GM23338 (cell line): ENCODE measurements at places on chromosomes 16 and 17.

DNA sequence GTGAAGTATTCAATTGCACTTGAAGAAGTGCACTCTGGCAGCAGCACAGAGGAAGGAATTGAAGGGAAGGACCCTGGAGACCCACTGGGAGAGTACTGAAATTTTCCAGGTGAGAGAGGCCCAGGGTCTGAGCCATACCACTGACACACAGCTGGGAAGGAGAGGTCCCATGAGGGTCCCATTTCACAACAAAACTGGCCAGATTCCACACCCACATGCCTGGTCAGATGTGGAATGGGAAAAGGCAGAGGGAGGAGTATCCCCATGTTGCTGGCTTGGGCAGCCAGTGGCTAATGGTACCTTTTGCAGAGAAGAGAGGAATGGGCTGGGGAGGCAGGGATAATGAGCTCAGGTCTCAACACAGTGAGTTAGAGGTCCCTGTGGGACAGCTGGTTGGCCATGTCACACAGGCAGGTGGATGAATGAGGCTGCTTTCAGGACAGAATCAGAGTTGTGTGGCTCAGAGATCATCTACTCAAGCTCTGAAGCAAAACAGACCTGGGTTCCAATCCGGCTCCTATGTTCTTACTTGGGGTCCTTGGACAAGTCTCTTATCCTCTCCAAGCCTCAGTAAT, 26.2 kb upstream of the NGFR start:
- no peak for DNase-seq
- H3K36me3 ChIP-seq, result no peaks in the 10 kb centered on the region
- peaks cover 42% of the 10 kb centered on the region for H3K27me3 ChIP-seq

GRCh38 chr17:80316431-80316830, 55.8 kb downstream of the RNF213 start:
- no peaks in the 10 kb centered on the region for H3K4me1 ChIP-seq
- H3K27me3 ChIP-seq, result no peaks in the 10 kb centered on the region
- peaks cover 5% of the 10 kb centered on the region; the same call in 1 of the 2 replicates for H3K36me3 ChIP-seq
- no peak overlapping the region for H3K27ac ChIP-seq
- no peak for DNase-seq

GRCh38 chr17:27495460-27495859, 39.2 kb downstream of the KSR1 start:
- no peak overlapping the region for H3K4me3 ChIP-seq
- H3K27ac ChIP-seq, result no peak overlapping the region
- DNase-seq, result no peak

- no peaks in the 10 kb centered on the region for H3K27me3 ChIP-seq
- no peak overlapping the region for H3K27ac ChIP-seq
- H3K4me3 ChIP-seq, result no peak overlapping the region
- H3K4me1 ChIP-seq, result no peaks in the 10 kb centered on the region
Observed at GRCh38 chr16:15033309-15033707, 22.6 kb downstream of the NTAN1 start.

DNA sequence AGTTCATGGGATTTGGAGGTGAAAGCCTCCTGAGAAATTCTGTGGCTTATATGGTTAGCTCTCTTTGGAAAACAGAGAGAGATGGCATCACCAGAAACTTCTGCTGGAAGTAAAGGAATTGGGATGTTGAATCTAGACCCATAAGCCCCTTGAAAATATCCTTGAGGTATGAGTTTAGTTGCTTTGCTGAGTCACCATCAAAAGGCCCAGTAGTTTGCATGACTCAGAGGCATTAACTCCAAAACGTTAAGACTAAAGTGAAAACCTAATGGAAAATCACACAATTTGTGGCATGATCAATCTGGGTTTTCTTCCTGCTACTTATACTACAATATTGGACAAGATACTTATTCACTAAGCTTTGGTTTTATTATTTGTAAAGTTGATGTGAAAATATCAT, 349.2 kb upstream of the SALL1 start:
- no peaks in the 10 kb centered on the region; the same call in 1 of the 2 replicates for H3K36me3 ChIP-seq
- H3K27ac ChIP-seq, result no peak overlapping the region
- no peaks in the 10 kb centered on the region for H3K27me3 ChIP-seq
- peaks cover 13% of the 10 kb centered on the region for H3K4me1 ChIP-seq
- H3K4me3 ChIP-seq, result no peak overlapping the region

- H3K27ac ChIP-seq, result no peak overlapping the region
- no peaks in the 10 kb centered on the region for H3K36me3 ChIP-seq
- H3K4me3 ChIP-seq, result no peak overlapping the region
- peaks cover 8% of the 10 kb centered on the region for H3K4me1 ChIP-seq
Observed at GRCh38 chr16:55302635-55303034, 21.4 kb upstream of the IRX6 start.

DNA sequence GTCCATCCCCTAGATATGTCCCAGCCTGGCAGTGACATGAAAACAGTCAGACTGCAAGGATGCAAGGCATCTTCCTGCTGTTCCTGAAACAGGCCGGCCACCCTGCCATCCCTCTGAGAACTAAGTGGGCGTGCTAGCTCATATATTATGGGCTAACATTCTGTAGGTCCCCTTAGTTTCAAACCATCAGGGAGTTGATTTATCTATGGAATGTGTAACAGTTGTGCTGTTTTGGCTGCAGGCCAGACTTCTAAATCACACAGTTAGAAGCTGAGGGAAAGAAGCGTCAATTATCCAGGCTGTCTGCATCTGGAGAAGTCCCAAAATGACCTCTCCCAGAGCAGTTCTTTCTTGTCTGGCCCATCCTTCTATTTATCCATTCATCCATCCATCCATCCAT, 102.7 kb upstream of the DNAH9 start:
- H3K27me3 ChIP-seq, result no peaks in the 10 kb centered on the region
- H3K36me3 ChIP-seq, result peaks cover 5% of the 10 kb centered on the region; the same call in 1 of the 2 replicates
- H3K27ac ChIP-seq, result no peak overlapping the region

GRCh38 chr17:76948726-76949342, 80.6 kb downstream of the MGAT5B start:
- H3K36me3 ChIP-seq, result no peaks in the 10 kb centered on the region
- no peak overlapping the region for H3K27ac ChIP-seq
- H3K27me3 ChIP-seq, result no peaks in the 10 kb centered on the region
- no peak for DNase-seq
- no peaks in the 10 kb centered on the region for H3K4me1 ChIP-seq
- no peak overlapping the region for H3K4me3 ChIP-seq

DNA sequence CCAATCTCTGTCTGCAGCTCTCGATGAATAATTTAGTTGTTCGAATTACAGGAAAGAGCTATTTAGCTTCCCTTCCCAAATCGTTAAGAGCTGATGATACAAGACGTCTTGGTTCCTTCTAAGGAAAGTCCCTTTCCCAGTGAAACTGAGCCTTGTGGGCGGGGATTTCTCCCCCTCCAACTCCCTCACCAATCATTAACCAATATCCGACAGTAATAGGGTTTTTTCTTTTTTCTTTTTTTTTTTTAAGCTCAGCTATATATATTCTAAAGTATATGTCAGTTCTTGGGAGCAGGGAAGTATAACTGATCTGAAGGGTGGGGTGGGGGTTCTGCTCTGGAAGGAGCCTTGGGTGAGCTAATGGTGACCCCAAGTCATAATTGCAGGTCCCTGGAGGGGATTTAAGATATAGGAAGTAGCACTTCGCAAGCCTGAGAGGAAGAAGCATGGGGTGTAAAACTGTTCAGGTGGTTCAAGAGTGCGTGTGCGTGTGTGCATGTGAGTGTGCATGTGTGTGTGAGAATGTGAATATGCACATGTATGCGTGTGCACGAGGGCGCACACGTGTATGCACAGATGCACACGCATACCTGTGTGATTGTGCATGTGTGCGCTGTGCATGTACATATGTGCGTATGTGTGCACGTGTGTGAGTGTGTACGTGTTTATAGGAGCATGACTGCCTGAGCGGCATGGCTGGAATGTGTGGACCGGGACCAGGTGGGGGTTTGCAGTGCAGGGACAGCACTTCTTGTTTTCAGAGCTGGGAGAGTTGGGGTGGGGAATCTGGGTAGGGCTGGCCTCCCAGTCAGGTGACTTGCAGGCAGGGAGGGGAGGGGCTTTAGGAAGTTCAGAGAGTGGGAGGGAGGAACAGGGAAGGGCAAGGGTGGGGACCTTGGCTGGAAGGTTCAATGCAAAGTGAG, 42.7 kb downstream of the SOCS3 start:
- peak overlapping the region; percentile 45 for H3K4me3 ChIP-seq
- no peaks in the 10 kb centered on the region for H3K36me3 ChIP-seq
- H3K27ac ChIP-seq, result peak overlapping the region; percentile 95
- H3K4me1 ChIP-seq, result peaks cover 38% of the 10 kb centered on the region
- peak; percentile 93 for DNase-seq

GRCh38 chr17:31915456-31916100, 14.1 kb upstream of the UTP6 start:
- no peak overlapping the region for H3K4me3 ChIP-seq
- no peaks in the 10 kb centered on the region for H3K27me3 ChIP-seq
- H3K4me1 ChIP-seq, result peaks cover 14% of the 10 kb centered on the region
- no peaks in the 10 kb centered on the region for H3K36me3 ChIP-seq

GRCh38 chr17:56975656-56976055, 2.3 kb upstream of the SCPEP1 start:
- no peaks in the 10 kb centered on the region for H3K27me3 ChIP-seq
- no peaks in the 10 kb centered on the region; the same call in 1 of the 2 replicates for H3K36me3 ChIP-seq
- H3K27ac ChIP-seq, result no peak overlapping the region
- peaks cover 19% of the 10 kb centered on the region for H3K4me1 ChIP-seq

DNA sequence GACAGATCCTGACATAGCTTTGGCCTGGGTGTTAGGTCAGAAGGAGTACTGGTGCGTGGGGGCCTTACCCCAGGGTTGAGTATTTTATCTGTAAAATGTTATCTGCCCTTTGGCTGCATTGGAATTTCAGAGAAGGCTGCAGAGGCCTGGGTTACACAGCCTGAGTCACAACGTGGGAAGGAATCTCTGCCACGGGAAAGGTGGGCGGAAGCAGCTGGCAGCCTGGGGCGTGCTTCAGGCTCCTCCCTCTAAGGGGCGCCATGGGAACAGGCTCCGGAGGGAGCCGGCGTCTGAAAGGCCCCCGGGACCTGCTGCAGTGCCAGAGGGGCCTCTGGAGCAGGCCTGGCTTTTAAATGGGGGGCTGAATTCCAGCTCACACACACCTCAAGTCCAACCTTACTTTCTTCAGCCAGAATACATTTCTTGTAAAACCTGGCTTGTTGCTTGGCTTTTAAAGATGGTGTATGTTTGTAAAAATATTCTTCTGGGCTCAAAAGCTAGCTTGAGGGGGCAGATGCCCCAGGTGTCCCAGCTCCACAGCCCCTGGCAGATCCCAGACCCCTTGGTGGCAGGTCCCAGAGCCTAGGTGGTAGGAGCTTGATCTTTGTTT, 142.2 kb downstream of the RAB11FIP4 start:
- H3K27me3 ChIP-seq, result no peaks in the 10 kb centered on the region
- no peak overlapping the region for H3K4me3 ChIP-seq
- H3K27ac ChIP-seq, result no peak overlapping the region
- DNase-seq, result peak; percentile 82
- no peaks in the 10 kb centered on the region; the same call in 1 of the 2 replicates for H3K4me1 ChIP-seq
- peaks cover under 1% of the 10 kb centered on the region; the same call in 1 of the 2 replicates for H3K36me3 ChIP-seq

- peaks cover 3% of the 10 kb centered on the region; the same call in 1 of the 2 replicates for H3K27me3 ChIP-seq
- H3K4me3 ChIP-seq, result no peak overlapping the region
- DNase-seq, result no peak
- no peaks in the 10 kb centered on the region for H3K36me3 ChIP-seq
Observed at GRCh38 chr17:49955157-49955556, 13.8 kb upstream of the DLX4 start.

DNA sequence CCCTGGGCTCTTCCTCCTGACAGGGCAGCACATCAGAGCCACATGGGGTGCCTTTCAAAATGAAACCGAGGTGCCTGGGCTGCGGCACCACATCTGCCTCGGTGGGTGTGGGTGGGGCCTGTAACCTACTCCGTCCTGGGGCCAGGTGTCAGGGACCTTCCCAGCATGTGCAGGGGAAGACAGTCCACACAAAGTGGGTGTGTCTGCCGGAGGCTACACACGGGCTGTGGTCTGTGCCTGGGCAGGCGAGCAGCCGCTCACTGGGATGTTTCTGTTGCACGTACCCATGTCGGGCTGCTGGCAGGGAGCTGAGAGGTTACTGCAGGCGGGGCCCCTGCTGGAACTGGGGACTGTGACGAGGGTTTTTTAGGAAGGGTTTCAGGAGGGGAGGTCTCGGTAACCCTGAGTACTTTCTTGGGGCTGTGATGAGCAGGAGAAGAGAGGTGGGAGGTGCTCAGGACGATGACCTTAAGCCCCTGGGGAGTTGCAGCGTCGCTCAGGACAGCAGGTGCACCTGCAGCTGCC, 351.2 kb downstream of the SEC14L1 start:
- no peak for DNase-seq
- no peaks in the 10 kb centered on the region for H3K27me3 ChIP-seq
- no peak overlapping the region for H3K27ac ChIP-seq

- DNase-seq, result no peak
- peak overlapping the region; percentile 59 for H3K4me3 ChIP-seq
- no peak overlapping the region for H3K27ac ChIP-seq
- H3K27me3 ChIP-seq, result no peaks in the 10 kb centered on the region
- H3K36me3 ChIP-seq, result 0 out of 2 replicates have a peak, but pooled peaks cover 6% of the 10 kb centered on the region
Observed at GRCh38 chr16:71565812-71566700, 10.8 kb downstream of the TAT start.

GRCh38 chr17:59437791-59438281, 106.4 kb downstream of the YPEL2 start:
- H3K36me3 ChIP-seq, result no peaks in the 10 kb centered on the region
- DNase-seq, result no peak
- no peak overlapping the region for H3K27ac ChIP-seq
- no peak overlapping the region for H3K4me3 ChIP-seq

GRCh38 chr16:74747-75334, 2.4 kb upstream of the RHBDF1 start:
- peaks cover 50% of the 10 kb centered on the region for H3K4me1 ChIP-seq
- no peak overlapping the region for H3K4me3 ChIP-seq
- no peaks in the 10 kb centered on the region for H3K27me3 ChIP-seq
- DNase-seq, result no peak
- no peak overlapping the region; the same call in 1 of the 2 replicates for H3K27ac ChIP-seq
- H3K36me3 ChIP-seq, result no peaks in the 10 kb centered on the region

- peaks cover 7% of the 10 kb centered on the region; the same call in 1 of the 2 replicates for H3K27me3 ChIP-seq
- no peak overlapping the region for H3K27ac ChIP-seq
- DNase-seq, result no peak
- H3K4me1 ChIP-seq, result no peaks in the 10 kb centered on the region
- no peaks in the 10 kb centered on the region for H3K36me3 ChIP-seq
Observed at GRCh38 chr17:61423967-61424649, 24.5 kb downstream of the TBX2 start.

DNA sequence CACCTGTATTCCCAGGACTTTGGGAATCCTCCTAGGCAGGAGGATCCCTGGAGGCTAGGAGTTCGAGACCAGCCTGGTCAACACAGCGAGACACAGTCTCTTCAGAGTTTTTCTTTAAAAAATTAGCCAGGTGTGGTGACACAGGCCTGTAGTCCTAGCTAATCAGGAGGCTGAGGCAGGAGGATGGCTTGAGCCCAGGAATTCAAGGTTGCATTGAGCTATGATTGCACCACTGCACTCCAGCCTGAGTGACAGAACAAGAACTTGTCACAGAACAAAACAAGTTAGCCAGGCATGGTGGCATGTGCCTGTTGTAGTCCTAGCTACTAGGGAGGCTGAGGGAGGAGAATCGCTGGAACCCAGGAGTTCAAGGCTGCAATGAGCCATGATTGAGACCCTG, 24.8 kb downstream of the ANKRD40 start:
- H3K36me3 ChIP-seq, result no peaks in the 10 kb centered on the region
- H3K27me3 ChIP-seq, result no peaks in the 10 kb centered on the region
- 0 out of 2 replicates have a peak, but pooled peaks cover 3% of the 10 kb centered on the region for H3K4me1 ChIP-seq
- H3K4me3 ChIP-seq, result no peak overlapping the region

- H3K4me3 ChIP-seq, result no peak overlapping the region
- no peaks in the 10 kb centered on the region for H3K27me3 ChIP-seq
- H3K4me1 ChIP-seq, result peaks cover 9% of the 10 kb centered on the region
- H3K27ac ChIP-seq, result no peak overlapping the region
- DNase-seq, result no peak
- H3K36me3 ChIP-seq, result no peaks in the 10 kb centered on the region
Observed at GRCh38 chr17:50837980-50838954, 2.9 kb downstream of the WFIKKN2 start.
